T-helper 22 cell (primary cell): ENCODE measurements at places on chromosomes 6 and 20.

DNA sequence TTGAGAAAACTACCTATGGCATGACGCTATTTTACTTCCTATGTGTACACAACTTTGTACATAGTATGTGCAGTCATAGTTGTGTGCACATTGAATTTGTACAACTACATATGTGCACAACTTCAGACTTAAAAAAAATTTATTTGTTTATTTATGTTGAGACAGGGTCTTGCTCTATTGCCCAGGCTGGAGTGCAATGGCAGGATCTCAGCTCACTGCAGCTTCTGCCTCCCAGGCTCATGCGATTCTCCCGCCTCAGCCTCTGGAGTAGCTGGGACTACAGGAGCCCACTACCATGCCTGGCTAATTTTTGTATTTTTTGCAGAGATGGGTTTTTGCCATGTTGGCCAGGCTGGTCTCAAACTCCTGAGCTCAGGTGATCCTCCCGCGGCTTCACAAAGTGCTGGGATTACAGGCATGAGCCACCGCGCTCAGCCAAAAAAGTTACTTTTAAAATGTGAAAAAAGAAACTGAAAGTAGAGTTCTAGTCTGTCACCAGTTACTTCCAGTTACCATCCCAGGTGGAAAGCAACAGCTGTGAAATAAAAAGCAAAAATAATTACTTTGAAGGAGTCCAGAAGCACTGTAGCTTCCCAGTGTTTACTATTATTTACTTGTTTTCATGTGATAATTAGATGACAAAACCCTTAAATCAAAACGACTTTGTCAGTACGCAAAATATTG lies 1.7 kb upstream of the ZKSCAN8 start:
- DNase-seq = no peak

GRCh38 chr6:151681433-151682059 lies 125.9 kb upstream of the ESR1 start:
- DNase-seq = no peak

DNA sequence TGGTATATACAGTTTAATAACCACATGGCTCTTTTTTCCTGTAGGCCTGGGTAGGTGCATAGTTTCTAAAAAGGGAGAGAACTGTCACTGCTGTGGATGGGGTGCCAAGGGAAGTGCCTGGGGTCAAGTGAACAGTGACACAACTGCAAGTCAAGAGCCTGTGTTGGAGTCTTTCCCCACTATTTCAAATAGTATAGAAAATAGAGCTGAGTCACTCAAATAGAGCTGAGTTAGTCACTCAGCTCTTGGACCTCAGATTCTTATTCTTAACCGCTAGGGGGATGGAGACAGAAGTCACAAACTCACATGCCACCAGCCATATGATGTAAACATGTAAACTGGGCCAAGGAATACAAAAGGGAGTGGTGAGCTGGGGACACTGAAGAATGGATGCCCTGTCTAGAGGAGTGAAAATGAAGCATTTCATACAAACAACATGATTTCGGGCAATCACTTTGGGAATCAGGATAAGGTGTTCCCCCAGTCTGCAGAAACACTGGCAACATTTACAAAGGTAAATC lies 2.1 kb downstream of the NQO2 start:
- no peak for DNase-seq

- no peak for DNase-seq
Observed at GRCh38 chr6:156832231-156832647, 55.1 kb downstream of the ARID1B start.

DNA sequence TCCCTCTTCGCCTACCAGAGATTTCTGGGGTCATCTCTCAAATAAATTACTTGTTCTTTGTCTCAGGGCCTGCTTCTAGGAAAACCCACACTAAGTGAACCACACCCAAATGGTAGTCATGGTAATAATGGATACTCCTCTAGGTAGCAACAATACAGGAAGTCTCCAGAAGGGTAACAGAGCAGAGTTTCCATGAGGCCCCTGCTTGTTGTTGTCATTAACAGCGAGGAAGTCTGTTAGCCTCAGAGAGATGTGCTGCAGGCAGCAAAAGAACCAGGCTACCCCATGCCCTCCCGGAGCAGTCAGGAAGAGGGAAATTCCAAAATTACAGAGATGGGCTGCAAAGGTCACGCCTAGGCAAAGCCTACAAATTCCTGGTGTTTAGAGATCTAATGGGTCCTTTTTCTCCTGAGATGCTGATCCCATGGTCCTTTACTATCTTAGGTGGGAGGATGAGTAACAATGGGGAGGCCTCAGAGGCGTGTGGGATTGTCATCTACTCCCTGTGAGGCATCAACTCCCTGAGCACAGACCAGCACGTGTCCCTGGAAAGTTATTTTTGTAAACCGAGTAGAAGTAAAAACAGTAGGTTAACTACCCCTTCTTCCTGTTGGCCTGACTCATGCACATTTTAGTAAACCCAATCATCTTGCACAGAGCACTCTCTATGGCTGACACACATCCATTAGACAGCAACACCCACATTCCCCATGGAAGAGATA lies 10.1 kb downstream of the ISM1 start:
- DNase-seq = no peak

DNA sequence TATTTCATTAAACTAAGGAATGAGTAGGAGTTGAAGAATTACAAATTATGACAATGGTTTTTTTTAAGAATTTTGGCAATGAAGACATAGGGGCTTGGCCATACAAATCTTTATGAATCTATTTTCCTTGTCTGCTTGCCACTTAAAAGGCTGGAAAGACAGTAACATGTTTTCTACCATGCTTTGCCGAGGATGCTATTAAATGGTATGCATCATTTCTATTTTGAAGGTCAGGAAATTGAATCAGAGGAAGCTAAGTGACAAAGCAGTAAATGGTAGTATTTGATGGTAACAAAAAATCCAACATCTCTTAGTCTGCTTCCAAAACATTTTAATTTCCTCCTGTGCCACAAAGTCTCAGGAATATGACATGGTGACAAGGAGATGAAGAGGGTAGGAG lies 287.2 kb downstream of the RFPL4B start:
- no peak for DNase-seq

GRCh38 chr20:38049800-38050199 lies 16.3 kb downstream of the RPRD1B start:
- no peak for DNase-seq

GRCh38 chr6:129691709-129692108 lies 18.3 kb downstream of the ARHGAP18 start:
- no peak for DNase-seq

DNA sequence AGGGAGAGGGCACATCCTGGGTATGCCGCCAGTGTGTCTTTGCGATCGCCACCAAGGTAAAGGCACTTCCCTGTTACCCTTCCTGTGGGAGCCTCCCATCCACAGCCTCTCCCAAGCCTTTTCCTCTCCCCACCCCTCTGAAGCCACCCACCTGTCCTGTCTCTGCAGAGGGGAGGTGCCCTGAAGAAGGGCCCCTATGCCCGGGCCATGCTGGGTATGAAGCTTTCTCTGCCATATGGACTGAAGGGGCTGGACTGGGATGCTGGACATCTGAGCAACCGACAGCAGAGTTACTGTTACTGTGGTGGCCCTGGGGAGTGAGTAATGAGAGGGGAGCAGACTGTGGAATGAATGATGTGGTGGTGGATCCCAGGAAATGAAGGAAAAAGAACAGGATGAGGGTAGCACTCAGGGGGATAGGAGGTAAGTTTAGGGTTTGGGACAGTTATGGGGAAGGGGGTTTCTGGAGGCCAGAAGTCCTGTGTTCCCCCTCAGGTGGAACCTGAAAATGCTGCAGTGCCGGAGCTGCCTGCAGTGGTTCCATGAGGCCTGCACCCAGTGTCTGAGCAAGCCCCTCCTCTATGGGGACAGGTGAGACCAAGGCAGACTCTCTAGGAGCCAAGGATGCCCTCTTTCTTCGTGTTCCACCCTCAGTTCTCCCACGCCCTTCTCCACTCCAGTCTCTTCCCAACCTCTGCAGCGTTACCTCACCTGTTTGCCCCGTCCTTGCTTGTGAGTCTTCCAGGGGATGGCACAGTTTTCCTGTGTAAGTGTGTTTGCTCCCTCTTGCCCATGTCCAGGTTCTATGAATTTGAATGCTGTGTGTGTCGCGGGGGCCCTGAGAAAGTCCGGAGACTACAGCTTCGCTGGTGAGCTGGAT lies 2.7 kb downstream of the PHF1 start:
- no peak for DNase-seq

- DNase-seq = no peak
Observed at GRCh38 chr20:57696401-57696961, 13.3 kb downstream of the PMEPA1 start.

DNA sequence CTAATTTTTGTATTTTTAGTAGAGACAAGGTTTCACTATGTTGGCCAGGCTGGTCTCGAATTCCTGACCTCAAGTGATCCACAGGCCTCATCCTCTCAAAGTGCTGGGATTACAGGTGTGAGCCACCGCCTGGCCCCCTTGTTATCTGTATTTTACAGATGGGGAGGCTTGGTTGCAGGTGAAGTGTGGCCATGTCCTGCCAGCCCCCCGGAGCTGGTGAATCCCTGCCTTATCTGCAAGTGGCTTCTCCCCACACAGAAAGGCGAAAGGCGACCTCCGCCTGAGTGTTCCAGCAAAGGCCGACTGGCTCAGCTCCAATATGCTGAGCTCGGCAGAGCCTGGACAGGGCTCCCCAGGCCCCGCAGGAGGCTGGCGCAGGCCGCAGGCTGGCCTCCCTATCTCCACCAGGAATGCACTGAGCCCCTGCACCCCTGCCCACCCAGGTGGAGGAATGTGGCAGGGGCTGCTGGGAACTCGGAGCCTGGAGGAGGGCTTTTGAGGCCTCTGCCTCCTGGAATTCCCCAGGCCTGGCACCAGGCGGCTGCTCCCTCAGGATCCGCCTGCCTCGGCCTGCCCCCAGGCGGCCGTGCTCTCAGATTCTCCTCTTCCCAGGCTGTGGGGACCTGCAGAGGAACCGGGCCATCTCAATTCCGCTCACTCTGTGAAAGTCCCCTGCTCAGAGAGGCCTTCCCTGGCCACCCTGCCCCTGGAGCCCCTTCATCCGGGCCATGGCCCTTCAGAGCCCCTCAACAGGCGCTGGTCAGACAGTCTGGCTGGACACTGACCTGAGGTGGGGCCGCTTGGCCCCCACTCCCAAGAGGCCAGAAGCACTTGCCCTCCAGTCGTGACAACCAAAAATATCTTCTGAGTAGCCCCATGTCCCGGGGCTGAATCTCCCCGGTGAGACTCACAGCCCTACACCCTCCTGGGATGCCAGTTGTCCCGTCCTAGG lies 9.3 kb upstream of the LAMA5 start:
- DNase-seq = no peak

DNA sequence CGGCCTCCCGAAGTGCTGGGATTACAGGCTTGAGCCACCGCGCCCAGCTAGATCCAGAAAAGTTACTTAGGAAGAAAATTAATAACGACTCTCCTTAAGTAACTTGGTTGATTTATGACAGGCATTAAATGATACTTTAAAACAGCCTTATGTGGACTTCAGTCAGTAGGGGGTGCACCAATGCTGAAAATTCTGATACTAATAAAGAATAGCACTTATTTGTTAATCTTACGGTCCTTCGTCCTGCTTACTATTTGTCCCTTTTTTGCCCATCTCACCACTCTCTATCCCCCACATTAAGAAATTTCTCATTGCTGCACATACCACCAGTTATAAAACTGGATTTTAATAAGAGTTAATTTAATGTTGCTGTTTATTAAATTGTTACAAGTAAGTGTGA lies 12.7 kb upstream of the PRELID3B start:
- DNase-seq = no peak
